Stimulated activated CD8-positive, alpha-beta memory T cell treated with anti-CD3 and anti-CD28 coated beads, Interleukin-4, amount 100 ng/mL, for 1 hour (primary cell): ENCODE measurements at places on chromosomes 5 and 9.

- DNase-seq = no peak
These were observed 1.8 kb upstream of the ENG start for GRCh38 chr9:127856094-127856728.

GRCh38 chr9:3018071-3018470 is 174.2 kb upstream of the PUM3 start:
- no peak for DNase-seq

DNA sequence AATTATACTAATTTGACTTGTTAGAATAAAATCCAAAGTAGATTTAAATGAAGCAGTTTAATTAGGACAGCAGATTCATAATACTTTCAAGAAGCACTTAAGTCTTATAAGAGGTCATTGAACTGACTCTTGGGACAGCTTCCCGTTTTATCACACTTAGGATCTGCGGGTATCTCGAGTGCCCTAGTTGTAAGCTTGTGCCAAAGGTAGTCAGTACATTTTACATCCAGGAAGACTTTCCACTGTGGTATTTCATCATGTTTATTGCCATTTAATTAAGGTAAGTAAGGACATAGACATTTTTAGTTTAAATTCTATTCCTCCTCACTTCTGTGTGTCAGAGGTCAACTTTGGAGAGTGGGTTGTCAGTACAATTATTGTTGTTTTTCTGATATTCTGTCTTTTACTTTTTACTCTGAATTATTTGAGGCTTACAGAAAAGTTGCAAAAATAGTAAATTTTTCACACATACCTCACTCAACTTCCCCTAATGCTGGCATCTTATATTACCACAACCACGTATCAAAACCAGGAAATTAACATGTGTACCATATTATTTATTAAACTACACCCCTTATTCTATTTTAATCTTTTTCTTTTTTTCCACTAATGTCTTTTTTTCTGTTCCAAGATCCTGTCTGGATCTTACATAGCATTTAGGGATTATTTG is 7.5 kb upstream of the ZNF367 start:
- DNase-seq = no peak

DNA sequence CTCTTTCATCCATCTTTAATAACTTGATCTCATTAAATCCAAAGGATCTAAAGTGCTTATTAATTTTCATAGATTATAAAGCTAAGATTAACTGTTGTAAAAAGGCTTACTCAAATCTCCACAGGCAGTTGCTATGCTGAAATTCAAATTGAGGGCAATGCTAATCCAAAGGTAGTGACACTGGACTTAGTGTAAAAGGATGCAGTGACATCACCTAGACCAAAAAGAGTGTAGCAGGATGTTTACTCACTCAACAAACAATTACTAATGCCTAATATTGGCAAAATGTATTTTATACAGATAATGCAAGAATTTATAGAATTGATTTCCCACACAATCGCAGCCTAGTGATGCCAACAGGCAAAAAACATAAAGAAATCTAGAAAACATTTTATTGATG is 756.2 kb downstream of the CDH9 start:
- DNase-seq = no peak

DNA sequence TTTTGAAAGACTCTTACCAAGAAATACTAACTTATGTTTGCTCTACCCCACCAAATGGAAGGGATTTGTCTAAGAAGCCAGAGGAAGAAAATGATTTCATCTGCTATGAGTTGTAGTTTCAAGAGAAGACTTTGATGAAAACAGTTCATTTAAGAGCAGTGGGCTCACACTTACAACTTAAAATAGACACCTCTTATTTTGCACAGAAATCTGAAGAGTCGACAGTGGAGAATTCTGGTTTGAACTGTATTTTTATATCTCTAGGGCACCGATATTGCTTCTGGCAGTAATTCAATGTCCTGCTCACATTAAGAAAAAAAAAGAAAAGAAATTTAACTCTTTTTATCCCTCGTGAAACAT is 1.9 kb upstream of the DAB2 start:
- no peak for DNase-seq
